ENCODE measurements at places on chromosomes 3 and 15.

- no peak for DNase-seq
These were observed 28.2 kb downstream of the NEK4 start for GRCh38 chr3:52742418-52743041.

DNA sequence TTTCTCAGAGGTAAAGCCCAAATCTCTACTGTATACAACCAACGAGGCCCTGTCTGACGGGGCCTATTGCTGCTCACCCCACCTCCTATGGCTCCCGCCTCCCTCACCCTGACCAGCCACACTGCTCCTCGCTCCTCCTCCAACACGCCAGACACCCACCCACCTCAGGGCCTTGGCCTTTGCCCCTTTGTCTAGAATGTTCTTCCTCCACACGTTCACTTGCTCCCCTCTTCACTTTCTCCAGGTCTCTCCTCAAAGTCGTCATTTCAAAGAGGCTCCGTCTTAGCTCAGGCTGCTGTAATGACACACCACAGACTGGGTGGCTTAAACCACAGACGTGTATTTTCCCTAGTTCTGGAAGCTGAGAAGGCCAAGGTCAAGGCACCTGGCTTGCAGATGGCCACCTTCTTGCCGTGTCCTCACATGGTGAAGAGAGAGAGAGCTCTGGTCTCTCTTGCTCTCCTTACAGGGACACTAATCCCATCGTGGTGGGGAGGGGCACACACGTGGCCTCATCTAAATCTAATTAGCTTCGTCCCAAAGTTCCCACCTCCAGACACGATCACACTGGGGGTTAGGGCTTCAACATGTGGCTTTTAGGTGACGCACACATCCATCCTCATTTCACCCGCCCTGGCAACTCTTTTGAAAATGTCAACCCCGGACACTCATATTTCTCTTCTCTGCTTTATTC is 98.2 kb downstream of the TLE3 start:
- no peak for DNase-seq

- DNase-seq: no peak
These were observed 50.6 kb upstream of the AKAP13 start for GRCh38 chr15:85329561-85330422.

- no peak for DNase-seq
These were observed 18.8 kb upstream of the GUCA1C start for GRCh38 chr3:108972482-108972881.

Data from esophagus squamous epithelium (tissue), 5 donors.